T-helper 1 cell (primary cell): ENCODE measurements at places on chromosomes 12 and 14.

GRCh38 chr14:58747181-58747580 is 109.4 kb downstream of the DACT1 start:
- no peak for DNase-seq

DNA sequence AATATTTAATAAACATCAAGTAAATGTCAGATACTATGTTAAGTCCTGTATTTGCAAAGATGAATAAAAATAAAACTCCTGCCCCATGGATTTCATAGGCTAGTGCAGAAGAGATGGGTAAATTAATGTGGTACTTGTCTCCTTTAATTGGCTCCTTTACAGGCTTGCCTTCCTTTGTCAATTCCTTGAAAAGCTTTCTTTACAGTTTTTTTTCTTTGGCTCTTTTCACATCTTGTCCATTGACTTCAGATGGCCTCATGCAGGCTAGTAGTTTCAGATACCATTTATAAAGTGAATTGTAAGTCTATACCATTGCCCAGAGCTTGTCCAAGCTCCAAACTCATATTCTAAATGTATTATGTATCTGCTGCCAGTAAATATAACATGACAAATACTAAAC is 128.7 kb upstream of the GARIN2 start:
- DNase-seq: no peak

DNA sequence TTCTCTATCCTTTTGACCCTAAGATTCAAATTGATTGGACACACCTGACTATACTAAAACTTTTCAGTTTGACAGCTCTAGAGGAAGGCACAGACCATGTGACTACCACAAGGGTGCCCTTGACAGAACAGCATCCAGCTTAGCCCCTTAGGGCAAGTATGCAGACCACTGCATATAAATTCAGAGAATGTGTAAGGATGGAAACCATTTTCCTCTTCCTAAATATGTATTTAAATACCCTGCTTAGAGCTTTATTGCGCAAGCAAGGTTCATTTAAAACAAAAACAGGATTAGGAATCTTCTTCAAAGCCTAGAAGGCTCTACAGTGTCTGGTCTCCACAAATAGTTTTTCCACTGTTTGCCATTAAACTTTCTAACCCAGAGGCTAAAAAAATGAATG is 202.8 kb downstream of the MED13L start:
- DNase-seq: no peak

DNA sequence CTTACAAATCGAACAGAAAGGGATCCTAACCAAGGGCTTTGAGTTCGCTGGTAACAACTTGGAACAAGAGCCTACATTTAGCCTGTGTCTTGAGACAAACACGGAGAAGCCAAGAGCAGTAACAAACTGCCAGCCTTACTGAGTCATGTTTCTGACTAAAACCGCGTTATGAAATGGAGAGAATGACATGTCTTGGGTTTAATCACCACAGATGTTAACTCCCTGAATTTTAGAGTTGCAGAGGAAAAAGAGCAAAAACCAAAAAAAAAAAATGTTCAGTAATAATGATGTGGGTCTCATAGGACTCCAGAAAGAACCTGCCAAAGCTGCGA is 1.0 kb downstream of the BLTP3B start:
- DNase-seq: no peak

- DNase-seq: no peak
Measured at GRCh38 chr12:50085615-50086072, 502 bp downstream of the SMARCD1 start.

DNA sequence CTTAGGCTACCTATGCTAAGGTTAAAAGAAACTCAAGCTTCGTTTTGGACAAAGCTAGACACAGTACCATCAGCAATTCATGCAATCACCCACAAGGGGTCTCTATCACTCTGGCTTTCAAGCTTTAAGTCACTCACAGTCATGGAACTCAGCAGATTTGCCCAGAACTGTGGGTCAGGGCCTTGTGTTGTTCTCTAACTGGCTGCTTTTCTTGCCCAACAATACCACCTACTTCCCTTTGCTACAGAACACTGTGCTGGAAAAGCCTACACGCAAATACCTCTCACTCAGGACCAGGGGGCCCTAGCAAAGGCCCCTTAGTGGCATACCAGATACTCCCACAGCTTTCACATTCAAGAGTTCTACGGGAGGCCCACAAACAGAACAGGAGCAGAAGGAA is 9.1 kb downstream of the NEMP1 start:
- no peak for DNase-seq

DNA sequence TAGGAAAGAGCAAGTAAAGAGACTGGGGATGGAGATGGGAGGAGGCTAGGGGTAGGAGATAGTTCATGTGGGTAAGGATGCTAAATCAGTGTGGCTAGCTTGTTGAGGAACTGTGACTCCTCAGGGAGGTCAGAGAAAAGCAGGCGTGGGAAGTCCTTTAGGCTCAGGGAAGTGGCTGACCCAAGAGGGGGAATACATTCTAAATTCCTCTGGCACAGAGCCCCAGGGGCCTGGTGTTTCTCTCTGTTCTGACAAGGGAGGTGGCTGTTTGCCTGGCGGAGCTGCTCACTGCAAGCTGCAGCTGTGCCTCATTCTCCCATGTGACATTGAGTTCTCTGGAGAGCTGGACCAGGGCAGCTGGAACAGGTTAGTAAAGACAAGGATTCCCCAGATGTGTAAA is 152.2 kb upstream of the SLC38A2 start:
- DNase-seq: no peak
